ENCODE measurements at places on chromosomes 16 and 17. TPM values are rescaled to one million over a fixed set of nuclear protein-coding genes. Genes with fewer than 3 reads are reported as not detected.

The SBK1 gene
- 0.03 TPM for total RNA-seq

The NUBP2 gene
- total RNA-seq = 137 TPM

The CLDN7 gene
- total RNA-seq = 0.50 TPM

The ZNF213 gene
- 6.7 TPM for total RNA-seq

The CRYBA1 gene
- total RNA-seq = not detected

The CNGB1 gene
- not detected for total RNA-seq

The MRPL38 gene
- total RNA-seq = 62.3 TPM

The KIF2B gene
- total RNA-seq = not detected

The KRT15 gene
- total RNA-seq = 18.7 TPM

The CUEDC1 gene
- total RNA-seq = 20.0 TPM

The CCL23 gene
- not detected for total RNA-seq

The SYT17 gene
- 2.8 TPM for total RNA-seq

The ZSCAN10 gene
- total RNA-seq = 0.26 TPM

The ALOXE3 gene
- total RNA-seq = not detected

The KIFC3 gene
- 172 TPM for total RNA-seq

The HS3ST3B1 gene
- 1.7 TPM for total RNA-seq
